ENCODE measurements at places on chromosomes 2 and 18. TPM values are rescaled to one million over a fixed set of nuclear protein-coding genes. Genes with fewer than 3 reads are reported as not detected.
A peak's percentile ranks its signal among the peaks of the same experiment; 100 is the strongest.

DNA sequence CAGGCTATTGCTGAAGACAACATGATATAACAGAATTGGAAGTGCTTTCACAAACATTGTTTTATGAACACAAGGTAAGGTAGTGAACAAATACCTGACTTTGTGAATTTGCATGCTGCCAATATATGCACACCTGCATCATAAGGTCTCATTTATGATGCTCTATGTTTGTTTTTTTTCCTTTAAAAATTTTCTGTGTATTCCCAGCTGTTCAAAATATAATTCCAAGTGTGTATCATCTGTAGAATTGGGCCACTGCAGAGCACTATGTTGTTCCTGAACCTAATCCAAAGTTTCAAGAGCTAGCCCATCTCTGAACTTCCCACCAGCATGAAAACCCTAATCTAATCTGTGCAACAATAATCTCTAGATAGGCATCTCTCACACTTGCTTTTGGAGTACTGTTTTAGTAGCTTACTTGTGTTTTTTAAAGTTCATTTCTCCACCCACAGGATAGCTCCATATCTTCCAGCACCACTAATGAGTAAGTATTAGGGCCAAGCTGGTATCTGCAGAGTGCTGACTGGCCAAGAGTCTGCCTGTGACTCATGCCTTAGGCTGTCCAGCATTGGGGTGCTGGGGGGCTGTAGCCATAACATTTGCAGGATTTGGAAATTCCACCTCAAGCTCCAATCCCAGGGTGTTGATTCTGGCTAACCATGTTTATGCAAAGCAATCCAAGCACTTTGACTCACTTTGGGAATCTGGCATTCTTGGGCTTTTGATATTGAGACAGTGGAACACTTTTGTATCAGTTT, 208.2 kb upstream of the REV1 start:
- peak; percentile 91 for DNase-seq

- DNase-seq, result peak; percentile 77
These were observed 23.9 kb upstream of the CCDC68 start for GRCh38 chr18:54983041-54983686.

GRCh38 chr2:241399941-241400922, 44.1 kb downstream of the FARP2 start:
- DNase-seq, result no peak

DNA sequence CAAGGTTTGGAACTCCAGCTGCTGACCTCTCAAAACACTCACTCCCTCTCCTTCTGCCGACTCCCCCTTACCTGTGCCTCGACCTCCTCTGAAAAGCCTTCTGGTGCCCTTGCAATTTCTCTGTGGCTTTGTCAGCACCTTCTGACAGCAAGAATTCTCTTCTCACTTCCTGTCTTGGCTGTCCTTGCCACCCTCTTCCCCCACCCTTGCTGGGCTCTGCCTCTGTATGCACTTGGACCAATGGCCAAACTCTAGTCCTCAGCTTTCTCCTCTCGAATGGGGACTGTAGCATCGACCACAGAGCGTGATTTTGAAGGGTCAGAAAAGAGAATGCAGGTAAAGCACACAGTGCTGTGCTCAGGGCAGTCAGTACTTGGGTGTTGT, 99.0 kb downstream of the HS1BP3 start:
- DNase-seq, result no peak

DNA sequence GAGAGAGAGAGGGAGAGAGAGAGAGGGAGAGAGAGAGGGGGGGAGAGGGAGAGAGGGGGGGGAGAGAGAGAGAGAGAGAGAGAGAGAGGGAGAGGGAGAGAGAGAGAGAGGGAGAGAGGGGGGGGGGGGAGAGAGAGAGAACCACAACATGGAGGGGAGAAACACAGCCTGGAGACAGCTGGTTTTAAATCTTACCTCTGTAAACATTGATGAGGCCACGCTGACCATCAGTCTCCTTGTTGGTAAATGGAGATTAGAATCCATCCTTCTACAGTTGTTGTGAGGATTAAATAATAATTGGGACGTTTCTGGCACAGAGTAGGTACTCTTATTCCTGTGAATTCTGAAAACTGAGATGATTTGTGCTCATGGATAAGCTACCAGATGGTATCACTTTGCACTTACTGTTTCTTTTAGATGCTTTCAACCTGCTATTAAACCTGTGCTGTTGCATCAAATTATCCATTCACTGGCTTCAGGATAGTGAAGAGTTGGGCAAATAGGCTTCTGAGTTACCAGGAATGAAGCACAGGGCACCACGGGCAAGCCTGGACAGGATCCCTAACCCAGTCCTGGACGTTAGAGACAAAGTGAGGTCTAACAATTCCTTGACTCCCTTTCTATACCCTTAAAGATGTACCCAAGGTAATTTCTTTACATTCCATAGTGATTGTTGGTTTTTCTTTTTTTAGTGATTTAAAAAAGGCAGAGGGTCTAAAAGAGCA, 318.1 kb downstream of the ZNF521 start:
- DNase-seq, result no peak

DNA sequence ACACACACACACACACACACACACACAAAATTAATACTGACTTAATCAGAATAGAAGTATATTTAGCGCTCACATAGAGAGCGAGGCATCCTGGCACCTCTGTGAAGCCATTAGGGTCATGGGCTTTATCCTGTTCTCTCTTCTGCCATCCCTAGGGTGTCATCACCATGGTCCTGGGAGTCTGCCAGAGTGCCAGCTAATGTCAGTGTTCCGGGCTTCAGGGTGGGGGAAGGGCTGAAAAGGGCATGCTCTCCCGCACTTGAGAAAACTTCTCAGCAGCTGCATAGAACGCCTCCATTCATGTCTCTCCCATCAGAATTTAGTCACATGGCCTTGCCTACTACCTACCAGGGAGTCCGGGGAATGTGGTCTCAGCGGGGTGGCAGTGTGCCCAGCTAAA, 19.7 kb upstream of the DYNC2LI1 start:
- no peak for DNase-seq

GRCh38 chr2:238116298-238117198, 16.4 kb downstream of the ESPNL start:
- no peak for DNase-seq

Gene LYG1
- 0.96 TPM for total RNA-seq

- no peak for DNase-seq
These were observed 116.9 kb downstream of the NR4A2 start for GRCh38 chr2:156215656-156216055.

DNA sequence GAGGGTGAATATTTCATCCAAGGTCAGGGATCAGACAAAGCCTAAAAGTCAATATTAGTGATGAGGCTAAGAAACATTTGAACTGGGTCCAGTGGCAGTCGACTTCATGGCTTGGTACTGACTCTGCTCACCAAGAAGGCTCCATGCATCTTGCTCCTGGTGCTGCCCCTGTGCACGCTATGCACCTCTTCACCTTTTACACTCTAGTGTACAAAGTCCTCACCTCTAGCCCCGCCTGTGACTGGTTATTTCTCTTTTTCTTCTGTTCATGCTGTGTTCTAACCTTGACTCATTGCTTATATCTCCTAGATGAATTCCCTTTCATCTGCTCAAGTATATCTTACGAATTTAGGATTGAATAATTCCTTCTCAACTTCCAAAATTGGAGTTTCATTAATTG, 52.4 kb upstream of the ZNF385B start:
- DNase-seq, result no peak
